ENCODE measurements at places on chromosomes 11 and 22.
A peak's percentile ranks its signal among the peaks of the same experiment; 100 is the strongest.

GRCh38 chr11:102142333-102142732 is 32.1 kb downstream of the YAP1 start:
- H3K4me1 ChIP-seq: no peaks in the 10 kb centered on the region
- H3K36me3 ChIP-seq: no peaks in the 10 kb centered on the region
- peaks cover 4% of the 10 kb centered on the region for H3K27me3 ChIP-seq
- H3K27ac ChIP-seq: no peak overlapping the region
- H3K4me3 ChIP-seq: no peak overlapping the region

DNA sequence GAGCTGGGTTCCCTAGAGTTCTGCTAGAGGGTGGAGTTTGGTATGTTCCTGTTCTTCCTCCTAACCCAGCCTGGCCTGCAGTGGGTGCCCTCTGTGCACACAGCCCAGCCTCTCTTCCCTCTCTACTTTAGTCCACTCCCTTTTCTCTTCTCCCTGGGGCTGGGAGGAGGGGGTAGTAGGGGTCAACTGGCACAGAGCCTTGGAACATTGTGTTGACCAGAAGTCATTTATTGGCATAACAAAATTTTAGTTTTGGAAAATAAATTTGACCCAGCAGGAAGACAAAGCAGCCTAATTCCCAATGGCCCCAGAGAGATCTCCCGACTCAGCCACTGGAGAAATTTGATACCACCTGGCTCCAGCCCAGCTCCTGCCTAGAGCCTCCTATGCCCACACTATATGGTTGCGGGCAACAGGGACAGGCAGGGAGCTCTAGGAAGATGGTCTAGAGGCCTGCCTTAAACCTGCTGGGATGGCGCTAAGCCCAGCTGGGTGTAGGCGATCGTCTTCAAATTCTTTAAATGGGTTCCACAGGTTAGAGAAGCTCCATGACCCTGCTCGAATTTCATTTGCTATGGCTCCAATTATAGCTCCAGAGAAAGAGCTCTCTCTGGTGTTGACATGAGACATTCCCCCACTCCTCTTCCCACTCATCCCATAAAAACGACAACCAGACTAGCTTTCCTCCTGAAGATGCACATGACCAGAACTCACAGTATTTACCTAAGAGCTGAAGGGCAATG is 9.9 kb downstream of the PCSK7 start:
- DNase-seq: no peak
- H3K4me1 ChIP-seq: no peaks in the 10 kb centered on the region
- no peaks in the 10 kb centered on the region for H3K27me3 ChIP-seq
- no peak overlapping the region for H3K27ac ChIP-seq

DNA sequence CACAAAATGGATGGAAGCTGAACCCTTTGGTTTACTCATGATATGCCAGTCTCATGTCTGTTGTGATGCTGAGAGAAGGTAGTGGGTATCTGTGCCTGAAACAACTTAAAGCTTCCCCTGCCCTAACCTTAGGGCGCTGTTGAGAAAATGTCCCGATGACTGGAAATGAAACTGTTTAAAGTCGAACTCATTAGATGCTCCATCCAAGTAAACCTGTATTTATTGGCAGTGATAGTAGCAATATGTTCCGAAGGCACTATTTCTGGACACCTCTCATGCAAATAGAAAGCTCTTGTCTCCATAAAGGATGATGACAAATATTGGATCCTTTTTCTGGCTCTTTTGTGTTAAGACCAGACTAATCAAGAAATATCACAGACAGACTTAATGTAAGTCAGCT is 86.2 kb downstream of the GRAMD1B start:
- DNase-seq: no peak
- H3K4me3 ChIP-seq: no peak overlapping the region
- no peak overlapping the region for H3K27ac ChIP-seq
- H3K36me3 ChIP-seq: no peaks in the 10 kb centered on the region
- no peaks in the 10 kb centered on the region for H3K27me3 ChIP-seq

DNA sequence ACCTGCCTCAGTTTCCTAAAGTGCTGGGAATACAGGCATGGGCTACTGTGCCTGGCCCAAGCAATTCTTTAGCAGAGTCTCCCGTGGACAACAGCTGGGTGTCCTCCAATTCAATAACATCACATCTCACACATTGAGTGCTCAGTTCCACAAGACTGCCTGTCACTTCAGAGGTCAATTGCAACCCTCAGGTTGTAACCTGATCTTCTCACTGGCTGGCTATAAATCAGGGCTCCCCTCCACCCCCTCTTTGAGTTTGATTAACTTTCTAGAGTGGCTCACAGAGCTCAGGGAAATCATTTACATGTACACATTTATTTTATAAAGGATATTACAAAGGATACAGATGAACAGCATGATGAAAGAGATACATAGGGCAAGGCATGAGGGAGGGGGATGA is 68.1 kb downstream of the MCHR1 start:
- no peak overlapping the region for H3K27ac ChIP-seq
- DNase-seq: no peak
- H3K36me3 ChIP-seq: no peaks in the 10 kb centered on the region
- H3K4me3 ChIP-seq: no peak overlapping the region
- no peaks in the 10 kb centered on the region for H3K4me1 ChIP-seq
- no peaks in the 10 kb centered on the region for H3K27me3 ChIP-seq

- H3K4me1 ChIP-seq: peaks cover 29% of the 10 kb centered on the region
- no peak for DNase-seq
Observed at GRCh38 chr11:83192606-83193245, 786 bp upstream of the ANKRD42 start.

- H3K4me1 ChIP-seq: peaks cover 90% of the 10 kb centered on the region
- H3K36me3 ChIP-seq: peaks cover 31% of the 10 kb centered on the region
- peak overlapping the region; percentile 62 for H3K27ac ChIP-seq
- H3K27me3 ChIP-seq: no peaks in the 10 kb centered on the region
Observed at GRCh38 chr11:2387266-2387987, 10.3 kb downstream of the CD81 start.

GRCh38 chr11:29361369-29361768 is 655.5 kb downstream of the KCNA4 start:
- no peaks in the 10 kb centered on the region for H3K36me3 ChIP-seq
- H3K4me1 ChIP-seq: no peaks in the 10 kb centered on the region
- no peak overlapping the region for H3K27ac ChIP-seq
- DNase-seq: no peak
- no peaks in the 10 kb centered on the region for H3K27me3 ChIP-seq
- no peak overlapping the region for H3K4me3 ChIP-seq

- peak; percentile 32 for DNase-seq
- no peaks in the 10 kb centered on the region for H3K27me3 ChIP-seq
- no peak overlapping the region for H3K27ac ChIP-seq
- peaks cover 40% of the 10 kb centered on the region for H3K4me1 ChIP-seq
Observed at GRCh38 chr22:41094041-41094593, 1.7 kb downstream of the EP300 start.

DNA sequence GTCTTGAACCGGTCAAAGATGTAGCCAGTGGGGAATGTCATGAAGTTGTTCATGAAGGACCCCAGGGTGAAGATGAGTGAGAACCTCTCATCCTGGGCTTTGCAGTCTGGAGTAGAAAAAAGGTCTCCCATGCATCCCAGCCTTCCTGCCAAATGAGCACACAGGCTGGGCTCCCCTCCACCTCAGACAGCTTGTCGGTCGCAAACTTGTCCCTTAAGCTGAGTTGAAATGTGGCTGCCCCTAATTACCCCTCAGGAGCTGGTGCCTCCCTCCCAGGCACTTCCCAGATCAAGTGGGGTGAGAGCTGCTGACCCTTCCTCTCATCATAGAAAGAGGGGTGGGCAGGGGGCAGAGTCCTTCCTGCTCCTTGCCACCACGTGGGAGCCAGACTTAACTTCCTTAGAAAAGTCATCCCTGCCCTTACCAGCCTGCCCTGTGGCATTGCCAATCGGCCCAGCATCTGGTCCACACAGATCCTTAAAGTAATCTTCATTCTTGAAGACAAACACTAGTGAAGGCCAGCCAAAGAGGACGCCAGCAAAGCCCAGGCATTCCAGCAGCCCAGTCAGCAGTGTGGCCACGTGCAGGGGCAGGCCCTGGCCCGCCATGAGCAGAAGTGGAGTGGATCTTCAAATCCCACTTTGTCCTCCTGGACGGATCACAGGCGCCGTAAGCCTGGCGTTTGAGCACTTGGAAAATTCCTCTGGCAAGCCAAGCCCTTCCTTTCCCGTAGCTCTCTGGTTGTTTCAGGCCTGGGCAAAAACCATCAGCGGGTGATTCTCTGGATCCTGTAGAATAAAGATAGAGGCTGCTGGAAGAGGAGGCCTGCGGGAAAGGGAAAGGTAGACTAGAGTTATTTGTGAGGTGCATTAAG is 1.1 kb downstream of the SLC43A3 start:
- no peak overlapping the region for H3K4me3 ChIP-seq
- DNase-seq: no peak
- H3K36me3 ChIP-seq: no peaks in the 10 kb centered on the region
- H3K27ac ChIP-seq: no peak overlapping the region
- H3K4me1 ChIP-seq: peaks cover 33% of the 10 kb centered on the region

GRCh38 chr22:43293655-43294392 is 49.3 kb downstream of the SCUBE1 start:
- H3K27me3 ChIP-seq: no peaks in the 10 kb centered on the region
- DNase-seq: no peak
- no peaks in the 10 kb centered on the region for H3K36me3 ChIP-seq

GRCh38 chr11:70298243-70298915 is 27.9 kb downstream of the PPFIA1 start:
- H3K4me1 ChIP-seq: no peaks in the 10 kb centered on the region
- peaks cover 18% of the 10 kb centered on the region for H3K36me3 ChIP-seq
- no peak overlapping the region for H3K4me3 ChIP-seq
- H3K27me3 ChIP-seq: no peaks in the 10 kb centered on the region

DNA sequence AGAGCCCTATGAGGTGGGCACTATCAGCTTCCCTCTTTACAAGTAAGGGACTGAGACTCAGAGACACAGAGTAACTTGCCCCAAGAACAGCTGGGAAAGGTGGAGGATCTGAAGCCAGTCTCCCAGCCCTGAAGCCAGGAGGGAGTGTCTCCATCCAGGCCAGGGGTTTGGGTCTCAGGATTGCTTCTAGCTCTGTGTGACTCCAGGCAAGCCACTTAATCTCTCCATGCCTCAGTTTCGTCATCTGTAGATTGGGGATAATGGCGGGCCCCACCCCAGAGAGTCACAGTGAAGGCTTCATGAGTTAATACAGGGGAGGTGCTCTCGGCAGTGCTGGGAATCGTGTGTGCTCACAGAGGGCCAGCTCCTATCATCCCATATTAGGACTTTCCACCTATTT is 10.5 kb downstream of the MAP4K2 start:
- H3K27me3 ChIP-seq: no peaks in the 10 kb centered on the region
- peaks cover 2% of the 10 kb centered on the region for H3K36me3 ChIP-seq
- DNase-seq: no peak
- no peak overlapping the region for H3K27ac ChIP-seq
- peaks cover 13% of the 10 kb centered on the region for H3K4me1 ChIP-seq

DNA sequence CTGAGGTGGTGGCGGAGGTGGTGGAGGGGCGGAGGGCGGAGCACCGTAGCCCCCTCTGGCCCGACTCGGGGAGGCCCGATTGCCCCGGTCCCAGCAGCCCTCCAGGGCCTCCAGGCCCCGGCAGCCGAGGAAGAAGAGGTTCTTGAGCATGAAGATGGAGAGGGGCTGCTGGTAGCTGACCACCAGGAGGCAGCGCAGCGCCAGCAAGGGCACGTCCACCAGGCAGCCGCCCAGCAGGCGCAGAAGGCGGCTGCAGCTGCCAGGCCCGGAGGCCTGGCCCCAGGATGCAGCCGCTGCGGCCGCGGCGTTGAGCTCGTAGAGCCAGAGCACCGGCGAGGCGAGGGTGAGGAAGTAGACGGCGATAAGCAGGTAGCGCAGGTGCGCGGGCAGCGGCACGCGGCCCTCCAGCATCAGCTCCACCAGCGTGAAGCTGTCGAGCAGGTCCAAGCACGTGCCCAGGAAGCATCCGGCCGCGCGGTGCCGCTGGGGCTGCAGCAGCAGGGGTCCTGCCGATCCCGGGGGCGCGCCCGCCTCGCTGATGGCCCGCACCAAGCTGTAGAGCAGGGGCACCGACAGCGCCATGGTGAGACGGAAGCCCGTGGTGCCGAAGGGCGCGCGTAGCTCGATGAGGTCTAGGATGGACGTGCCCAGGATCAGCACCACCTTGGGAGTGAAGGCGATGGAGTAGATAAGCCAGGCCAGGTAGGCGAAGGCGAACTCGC is 1.5 kb downstream of the TMEM121B start:
- peaks cover 20% of the 10 kb centered on the region for H3K27me3 ChIP-seq
- H3K27ac ChIP-seq: no peak overlapping the region
- peaks cover 40% of the 10 kb centered on the region for H3K4me1 ChIP-seq
- H3K36me3 ChIP-seq: no peaks in the 10 kb centered on the region
- no peak overlapping the region for H3K4me3 ChIP-seq
